AML-193 (cell line): ENCODE measurements at places on chromosomes 1 and 21.

- peak; percentile 29 for DNase-seq
These were observed at the start of gene RHOC for GRCh38 chr1:112706505-112707220. TSS of gene RHOC (minus strand) at chr1:112707127. CDS start at chr1:112703799, 3,328 bp downstream.

DNA sequence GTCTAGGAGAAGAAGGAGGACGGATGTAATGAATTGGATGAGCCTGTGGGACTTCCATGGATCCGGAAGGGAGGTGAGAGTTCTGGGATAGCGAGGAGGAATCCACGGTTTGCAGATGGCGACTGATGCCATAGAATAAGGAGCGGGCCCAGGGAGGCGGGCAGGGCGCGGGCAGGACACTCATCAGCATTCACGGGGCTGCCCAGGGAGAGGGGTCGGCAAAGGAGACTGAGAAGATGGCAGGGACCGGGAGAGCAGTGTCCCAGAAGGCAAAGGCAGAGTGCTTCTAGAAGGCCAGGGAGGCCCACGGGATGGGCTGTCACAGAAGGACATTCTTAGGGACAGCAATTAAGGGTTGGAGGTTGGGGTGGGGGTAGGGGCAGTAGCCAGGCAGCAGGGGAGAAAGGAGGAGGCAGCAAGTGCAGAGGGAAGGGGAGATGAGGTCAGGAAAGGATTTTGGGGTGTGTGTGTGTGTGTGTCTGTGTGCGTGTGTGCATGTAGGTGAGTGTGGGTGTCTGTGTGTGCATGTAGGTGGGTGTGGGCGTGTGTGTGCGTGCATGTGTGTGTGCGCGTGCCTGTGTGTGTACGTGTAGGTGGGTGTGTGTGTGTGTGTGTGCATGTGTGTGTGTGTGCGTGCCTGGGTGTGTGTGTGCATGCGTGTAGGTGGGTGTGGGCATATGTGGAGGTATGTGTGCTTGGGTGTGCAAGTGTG, 1.1 kb upstream of the COL8A2 start:
- DNase-seq, result no peak

DNA sequence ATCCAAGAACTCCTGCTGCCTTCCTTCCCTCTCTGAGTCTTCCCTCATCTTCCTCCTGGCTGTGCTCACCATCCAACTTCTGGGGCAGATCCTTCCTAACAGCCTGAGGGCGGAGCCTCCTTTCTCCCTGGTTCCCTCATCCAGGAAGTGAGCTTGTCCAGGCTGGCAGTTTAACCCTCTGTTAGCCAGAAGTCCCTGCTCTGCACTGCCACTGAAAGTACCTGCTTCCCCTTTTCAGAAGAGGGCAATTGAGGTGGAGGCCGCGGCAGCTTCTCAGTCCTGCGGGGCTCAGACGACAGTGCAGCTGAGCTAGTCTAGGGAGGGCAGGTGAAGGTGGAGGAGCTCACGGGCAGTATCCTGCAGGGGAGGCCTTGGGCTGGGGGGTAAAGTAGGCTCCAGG, 149.1 kb downstream of the FCRL5 start:
- DNase-seq, result peak; percentile 68

DNA sequence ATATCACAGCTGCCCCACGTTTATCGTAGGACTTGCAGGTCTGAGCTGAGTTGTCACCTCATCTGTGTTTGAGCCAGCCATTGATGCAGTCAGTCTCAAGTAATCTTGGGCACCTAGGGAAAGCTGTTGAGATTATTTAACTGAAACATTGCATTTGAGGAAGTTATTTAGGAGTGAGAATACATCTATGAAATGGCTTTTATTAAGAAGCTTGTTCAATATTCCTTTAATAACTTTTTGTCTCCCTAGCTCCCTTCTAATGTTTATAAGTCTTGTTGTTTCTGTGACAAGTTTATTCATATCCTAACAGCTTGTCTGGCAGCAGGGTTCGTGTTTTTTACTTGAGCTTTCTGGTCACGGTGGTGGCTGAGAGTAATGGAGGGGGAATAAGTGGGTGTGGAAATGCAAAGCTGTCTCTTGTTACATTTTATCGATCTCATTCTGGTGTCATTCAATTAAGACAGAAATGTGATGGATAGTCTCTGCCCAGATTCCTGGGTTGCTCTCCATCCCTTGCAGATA, 555.9 kb downstream of the USP25 start:
- no peak for DNase-seq

DNA sequence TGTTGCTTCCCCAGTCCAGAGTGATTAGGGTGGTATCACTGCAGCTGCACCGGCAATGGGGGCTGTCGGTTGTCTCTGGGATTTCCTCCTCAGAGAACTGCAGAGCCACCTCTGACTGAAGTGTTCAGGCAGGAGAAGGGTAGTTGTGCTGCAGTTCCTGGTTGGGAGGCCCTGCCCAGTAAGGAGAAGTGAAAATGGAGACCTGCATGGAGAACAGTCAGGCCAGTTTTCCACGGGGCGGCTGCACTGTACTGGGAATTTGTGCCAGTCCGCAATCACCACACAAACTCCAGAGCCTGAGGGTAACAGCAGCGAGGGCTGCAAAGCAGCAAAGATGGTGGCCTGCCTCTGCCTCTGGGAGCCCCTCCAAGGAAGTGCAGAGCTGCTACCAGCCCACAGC, 58.1 kb upstream of the CCDC190 start:
- no peak for DNase-seq

GRCh38 chr1:38139738-38140487, 93.3 kb upstream of the POU3F1 start:
- DNase-seq, result no peak

DNA sequence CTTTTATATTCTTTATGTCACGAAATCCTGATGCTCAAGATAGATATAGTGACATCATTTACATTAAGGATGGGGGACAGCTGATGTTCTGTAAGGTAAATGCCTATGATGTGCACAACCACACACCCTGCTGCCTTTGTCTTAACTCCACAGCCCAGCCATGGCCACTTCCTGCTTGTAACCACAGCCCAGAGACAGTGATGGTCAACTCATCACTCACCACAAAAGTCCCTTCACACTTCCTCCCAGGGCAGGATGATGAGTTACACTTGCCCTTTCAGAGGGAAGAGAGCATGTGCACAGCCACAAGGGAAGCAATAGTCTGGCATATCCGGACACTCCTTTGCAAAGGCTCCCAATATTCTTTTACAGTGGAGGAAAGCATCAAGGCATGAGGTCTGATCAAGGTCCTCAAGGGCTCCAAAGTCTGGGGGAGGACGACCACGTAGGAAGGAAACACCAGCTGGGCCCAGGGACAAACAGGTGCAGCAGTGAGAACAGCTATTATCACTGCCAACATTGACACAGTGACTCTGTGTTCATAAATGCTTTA, 53.8 kb downstream of the PLPP3 start:
- peak; percentile 6 for DNase-seq

DNA sequence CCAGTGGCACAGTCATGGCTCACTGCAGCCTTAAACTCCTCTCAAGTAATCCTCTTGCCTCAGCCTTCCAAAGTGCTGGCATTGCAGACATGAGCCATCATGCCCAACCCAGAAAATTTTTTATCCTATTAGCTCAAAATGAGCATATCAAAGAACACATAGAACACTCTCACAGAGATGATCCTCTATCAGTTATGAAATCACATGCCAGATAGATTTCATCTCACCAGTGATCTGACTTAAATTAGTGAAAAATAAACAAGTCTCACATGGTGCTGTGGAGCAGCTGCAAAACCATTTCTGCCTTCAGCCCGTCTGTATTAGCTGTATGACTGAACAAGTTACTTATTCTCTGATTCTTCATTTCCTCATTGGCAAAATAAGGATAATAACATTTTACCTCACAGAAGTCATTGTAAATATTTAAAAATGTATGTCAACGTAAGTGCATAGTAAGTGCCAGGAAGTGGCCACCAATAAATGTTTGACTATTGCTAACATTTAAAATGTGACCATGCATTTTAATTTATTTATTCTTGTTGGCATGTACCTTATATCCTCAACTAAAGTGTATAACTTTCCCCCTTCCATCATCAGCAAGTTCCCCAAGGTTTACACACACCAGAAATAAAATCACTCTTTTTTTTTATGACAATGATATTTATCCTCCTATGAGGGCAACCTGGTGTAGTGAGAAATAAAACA, 29.0 kb upstream of the SLC19A2 start:
- no peak for DNase-seq

DNA sequence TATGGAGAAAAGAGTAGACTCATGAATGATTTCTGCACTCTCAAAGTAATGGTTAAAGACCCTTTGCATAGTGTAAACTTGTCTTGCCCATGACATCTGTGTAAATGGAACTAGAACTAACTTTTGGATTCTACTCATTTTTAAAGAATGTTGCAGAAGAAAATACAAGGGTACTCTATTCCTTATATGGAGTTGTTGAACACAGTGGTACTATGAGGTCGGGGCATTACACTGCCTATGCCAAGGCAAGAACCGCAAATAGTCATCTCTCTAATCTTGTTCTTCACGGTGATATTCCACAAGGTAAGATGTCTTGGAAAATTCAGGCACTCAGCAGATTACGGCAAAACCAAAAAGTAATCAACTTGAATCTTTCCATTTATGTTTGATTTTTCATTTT, 19.8 kb downstream of the CCT8 start:
- DNase-seq, result no peak

DNA sequence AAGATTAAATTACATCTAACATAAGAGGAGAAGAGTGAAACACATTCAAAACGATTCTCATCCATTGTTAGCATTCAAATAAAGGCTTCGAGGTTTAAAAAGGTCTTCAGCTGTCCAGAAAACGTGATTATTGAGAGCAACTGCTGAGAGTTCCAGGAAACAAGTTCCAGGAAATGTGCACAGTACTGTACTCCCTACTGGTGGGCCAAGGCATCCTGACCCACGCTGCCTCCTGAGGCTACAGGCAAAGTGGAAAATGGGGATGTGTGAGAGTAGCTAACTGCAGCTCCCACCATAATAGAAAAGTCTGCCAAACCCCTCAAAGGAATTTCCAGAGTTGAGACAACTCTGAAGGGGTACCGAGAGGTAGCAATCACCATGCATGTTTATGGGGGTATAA, 2.0 kb downstream of the VAV3 start:
- peak; percentile 9 for DNase-seq

GRCh38 chr1:199218533-199218932, 579.7 kb downstream of the PTPRC start:
- no peak for DNase-seq

GRCh38 chr1:98674075-98674781, 12.7 kb downstream of the SNX7 start:
- no peak for DNase-seq

- no peak for DNase-seq
These were observed 25.2 kb downstream of the NKAIN1 start for GRCh38 chr1:31214316-31215064.

GRCh38 chr21:41885341-41886024, 6.3 kb upstream of the PRDM15 start:
- no peak for DNase-seq

GRCh38 chr21:29307718-29308455, 9.2 kb downstream of the BACH1 start:
- DNase-seq, result no peak

DNA sequence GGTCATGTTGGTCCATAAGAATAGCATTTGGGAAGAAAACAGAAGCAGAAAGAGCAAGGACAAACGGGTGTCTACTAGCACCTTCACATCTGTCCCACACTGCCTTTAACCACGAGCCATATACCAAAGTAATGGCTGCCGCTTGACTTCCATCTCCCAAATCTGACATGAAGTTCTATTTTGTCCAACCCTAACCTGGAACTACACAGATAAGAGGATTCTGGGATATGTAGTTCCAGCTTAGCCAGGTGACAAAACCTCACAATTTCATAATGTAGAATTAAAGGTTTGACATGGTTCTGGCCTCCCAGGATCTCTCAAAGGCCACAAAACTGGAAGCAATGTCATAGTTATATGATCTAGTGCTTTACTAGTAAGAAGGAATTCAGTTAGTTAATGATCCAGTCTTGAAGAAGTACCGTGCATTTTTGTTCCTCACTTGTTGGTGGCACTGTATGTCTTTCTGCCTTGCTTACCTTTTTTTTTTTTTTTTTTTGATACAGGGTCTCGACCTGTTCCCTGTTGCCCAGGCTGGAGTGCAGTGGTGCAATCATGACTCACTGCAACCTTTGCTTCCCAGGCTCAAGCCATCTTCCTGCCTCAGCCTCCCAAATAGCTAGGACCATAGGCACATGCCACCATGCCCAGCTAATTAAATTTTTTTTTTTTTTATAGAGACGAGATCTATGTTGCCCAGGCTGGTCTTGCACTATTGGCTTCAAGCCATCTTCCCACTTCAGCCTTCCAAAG, 17.5 kb downstream of the PTGFRN start:
- no peak for DNase-seq

DNA sequence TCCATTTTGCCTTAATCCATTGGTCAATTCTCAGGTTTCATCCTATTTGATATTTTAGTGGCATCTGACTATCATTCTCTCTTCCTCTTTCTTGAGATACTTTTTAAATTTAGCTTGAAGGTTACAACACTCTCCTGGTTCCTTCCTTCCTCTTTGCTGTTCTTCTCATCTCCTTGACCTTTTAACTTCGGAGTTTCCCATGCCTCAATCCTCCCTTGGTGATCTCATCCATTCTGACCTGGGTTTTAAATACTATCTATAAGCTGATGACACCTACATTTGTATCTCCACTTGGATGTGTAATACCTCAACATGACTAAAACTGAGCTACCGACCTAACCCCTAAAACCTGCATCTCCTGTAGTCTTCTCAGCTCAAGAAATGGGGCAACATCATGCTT, 4.8 kb upstream of the ZNF687 start:
- peak; percentile 91 for DNase-seq

DNA sequence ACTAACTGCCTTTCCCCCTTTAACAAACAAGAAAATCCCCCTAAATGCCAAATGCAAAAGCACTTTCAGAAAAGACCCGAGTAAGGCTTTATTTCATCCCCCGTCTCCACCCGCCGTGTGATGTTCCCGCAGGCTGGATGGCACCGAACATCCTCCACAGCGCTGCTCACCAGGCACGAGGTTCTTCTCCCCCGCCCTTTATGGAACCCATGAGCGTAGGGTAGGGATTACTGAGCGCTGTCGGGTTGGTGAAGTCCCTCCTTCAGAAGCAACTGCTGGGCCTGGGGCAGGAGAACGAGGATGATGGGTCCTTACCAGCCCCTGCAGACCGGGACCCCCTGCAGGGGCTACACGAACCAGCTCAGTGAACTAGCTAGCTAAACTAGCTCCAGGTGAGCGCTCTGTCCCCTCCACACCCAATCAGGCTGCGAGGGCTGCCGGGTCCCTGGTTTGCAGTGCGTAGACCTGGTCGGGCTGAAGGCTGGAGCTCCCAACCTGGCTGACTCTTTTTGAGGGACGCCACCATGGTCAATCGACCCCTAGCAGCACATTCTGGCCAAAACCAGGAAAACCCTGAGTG, 80.4 kb downstream of the ITPKB start:
- DNase-seq, result no peak

DNA sequence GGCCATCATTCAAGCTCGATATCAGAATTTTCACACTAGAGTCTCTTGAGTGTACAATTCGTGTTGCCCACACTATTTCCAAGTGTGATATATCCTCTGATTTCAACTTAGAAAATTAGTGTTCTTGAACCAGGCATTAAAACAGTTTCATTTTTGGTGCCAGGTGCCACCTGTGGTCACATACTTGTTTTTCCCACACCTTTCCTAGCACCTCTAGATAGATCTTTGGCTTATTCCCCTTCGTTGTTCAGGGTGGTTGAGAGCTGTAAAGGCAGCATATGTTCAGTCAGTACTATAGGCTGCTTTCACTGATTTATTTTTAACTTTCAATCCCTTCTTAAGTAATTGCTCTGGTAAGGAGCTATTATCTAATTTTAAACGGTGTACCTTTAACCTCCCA, 131.1 kb downstream of the NEK7 start:
- no peak for DNase-seq
